ENCODE measurements at places on chromosomes 12 and 14.

- DNase-seq: peak; percentile 25
Measured at GRCh38 chr14:77181603-77182437, at the start of gene TMEM63C. TMEM63C (plus strand) TSS chr14:77181798; CDS start chr14:77218814, 37,016 bp downstream.

DNA sequence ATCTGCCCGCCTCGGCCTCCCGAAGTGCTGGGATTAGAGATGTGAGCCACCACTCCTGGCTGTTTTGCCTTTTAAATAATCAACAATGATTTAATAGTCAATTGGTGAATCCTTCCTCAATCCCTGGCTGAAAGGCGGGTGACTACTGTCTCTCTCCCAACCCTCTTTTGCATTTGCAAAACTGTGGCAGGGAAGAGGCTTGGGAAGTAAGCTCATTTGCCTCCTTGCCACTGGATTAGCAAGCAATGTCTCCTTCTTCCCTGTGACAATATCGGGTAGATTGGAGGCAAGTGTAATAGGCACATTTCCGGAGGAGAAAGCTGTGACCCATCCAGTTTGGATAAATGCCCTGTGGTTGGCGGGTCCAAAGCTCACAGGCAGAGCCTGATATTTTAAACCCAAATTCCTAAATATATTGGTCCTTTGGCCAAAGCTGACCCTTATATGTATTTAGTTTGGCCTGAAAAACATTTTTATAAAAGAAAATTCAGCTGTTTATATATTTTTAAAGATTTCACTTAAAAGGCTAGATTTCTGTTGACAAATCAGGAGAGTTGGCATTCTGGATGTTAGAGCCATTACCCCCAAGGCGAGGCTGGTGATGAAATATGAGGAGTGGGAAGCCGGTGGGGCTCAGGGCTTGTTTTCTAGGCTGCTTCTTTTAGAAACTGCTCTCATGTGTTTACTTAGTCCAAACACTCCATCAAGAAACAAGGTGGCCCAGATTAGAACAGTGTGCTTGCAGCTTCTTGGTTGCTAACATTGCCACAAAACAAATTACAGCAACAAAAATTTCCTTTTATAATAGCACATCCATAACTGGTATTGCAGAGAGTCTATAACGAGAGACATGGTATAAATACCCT, 646.9 kb upstream of the TMEM132C start:
- no peak for DNase-seq

- DNase-seq: no peak
Measured at GRCh38 chr12:80581783-80582182, 125.7 kb upstream of the MYF6 start.

DNA sequence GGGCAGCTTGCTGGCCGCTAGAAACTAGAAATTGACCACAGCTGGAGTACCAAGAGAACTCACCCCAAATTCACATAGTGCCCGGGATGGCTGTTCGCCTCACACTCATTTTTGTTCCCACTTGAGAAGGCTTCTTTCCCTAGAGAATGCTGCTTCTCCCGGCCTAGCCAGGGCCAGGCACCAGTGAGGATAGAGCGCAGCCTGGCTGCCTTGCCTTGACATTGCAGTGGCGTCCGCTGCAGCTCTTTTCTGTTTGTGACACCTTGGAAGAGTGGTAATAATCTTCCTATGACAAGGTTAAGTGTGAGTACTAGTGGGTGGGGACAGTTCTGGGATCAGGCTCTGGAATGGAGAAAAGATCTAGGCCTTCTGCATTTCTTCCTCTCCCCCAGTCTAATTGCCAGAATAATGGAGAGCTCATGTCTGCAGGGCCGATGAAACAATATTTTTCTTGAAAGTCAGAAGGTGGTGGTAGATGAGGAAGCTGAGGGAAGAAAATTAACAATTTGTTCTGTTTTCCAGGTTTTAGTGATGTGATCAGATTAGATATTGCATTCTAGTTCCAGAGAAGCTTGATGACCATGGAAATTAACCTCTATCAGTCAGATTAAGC, 3.7 kb downstream of the TMEM253 start:
- DNase-seq: peak; percentile 78

DNA sequence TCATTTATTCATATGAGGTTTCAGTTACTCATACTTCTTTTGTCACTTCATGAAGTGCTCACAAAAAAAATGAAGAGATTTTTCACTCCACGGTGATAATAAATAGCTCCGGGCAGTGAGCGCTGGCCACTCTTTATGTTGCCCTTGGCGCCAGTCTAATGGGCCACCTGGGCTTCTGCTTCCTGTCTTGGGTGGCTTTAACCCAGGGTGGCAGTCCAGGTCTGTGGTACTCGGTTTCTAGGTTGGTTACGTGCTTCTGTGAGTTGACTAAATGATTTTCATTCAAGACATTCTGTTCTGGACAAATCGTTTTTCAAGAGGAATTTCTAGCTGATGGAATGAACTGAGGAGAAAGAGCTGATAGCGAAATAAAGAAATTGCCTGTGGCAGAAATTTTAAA, 34.6 kb upstream of the NID2 start:
- no peak for DNase-seq
